Activated CD4-positive, alpha-beta T cell treated with anti-CD3 and anti-CD28 coated beads, Interleukin-2, amount 10 ng/mL, durations not matched to agents 7 days and 5 days (primary cell): ENCODE measurements at places on chromosomes 4 and X. TPM values are rescaled to one million over a fixed set of nuclear protein-coding genes. Genes with fewer than 3 reads are reported as not detected.

LIMCH1 gene
- not detected for total RNA-seq

GRCh38 chr4:33262824-33263223 is 2542.7 kb downstream of the PCDH7 start:
- no peak overlapping the region for H3K4me3 ChIP-seq
- H3K27me3 ChIP-seq = no peaks in the 10 kb centered on the region
- H3K36me3 ChIP-seq = no peaks in the 10 kb centered on the region
- no peak for DNase-seq

GRCh38 chr4:110671679-110672078 is 48.8 kb upstream of the PITX2 start:
- no peak for DNase-seq
- peaks cover 2% of the 10 kb centered on the region for H3K27me3 ChIP-seq
- H3K27ac ChIP-seq = no peak overlapping the region
- H3K36me3 ChIP-seq = no peaks in the 10 kb centered on the region

ELF2 gene
- 44.5 TPM for total RNA-seq

DNA sequence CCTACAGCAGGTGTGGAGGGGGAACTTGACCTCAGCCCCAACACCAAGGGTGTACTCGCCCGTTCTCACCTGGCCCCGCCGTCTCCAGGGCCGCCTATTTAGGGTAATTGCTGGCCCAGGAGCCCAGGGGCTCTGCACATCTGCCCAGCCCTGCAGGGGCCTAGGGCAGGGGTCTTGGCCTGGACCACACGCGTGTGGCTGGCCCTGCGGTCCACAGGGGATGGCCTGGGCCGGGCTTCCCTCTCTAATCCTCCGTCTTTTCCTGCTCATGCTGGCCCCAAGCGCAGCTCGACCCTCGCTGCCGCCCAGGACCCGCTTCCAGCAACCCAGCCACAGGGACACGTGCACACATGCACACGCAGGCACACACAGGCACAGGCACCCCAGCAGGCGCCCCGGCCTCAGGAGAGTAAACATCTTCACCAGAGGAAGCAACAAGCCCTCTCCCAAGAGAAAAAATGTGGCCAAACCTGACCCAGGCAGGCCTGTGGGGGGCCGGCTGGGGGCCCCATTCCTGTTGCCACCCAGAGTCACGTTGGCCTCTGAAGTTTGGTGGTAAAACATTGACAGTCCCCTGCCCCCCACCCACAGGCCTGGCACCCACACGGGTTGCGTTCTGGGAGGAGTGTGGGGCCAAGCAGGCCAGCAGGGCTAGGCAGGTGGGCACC is 24.6 kb upstream of the FGFR3 start:
- H3K4me1 ChIP-seq = peaks cover 2% of the 10 kb centered on the region
- peaks cover 18% of the 10 kb centered on the region for H3K27me3 ChIP-seq
- H3K27ac ChIP-seq = no peak overlapping the region
- no peak for DNase-seq

DNA sequence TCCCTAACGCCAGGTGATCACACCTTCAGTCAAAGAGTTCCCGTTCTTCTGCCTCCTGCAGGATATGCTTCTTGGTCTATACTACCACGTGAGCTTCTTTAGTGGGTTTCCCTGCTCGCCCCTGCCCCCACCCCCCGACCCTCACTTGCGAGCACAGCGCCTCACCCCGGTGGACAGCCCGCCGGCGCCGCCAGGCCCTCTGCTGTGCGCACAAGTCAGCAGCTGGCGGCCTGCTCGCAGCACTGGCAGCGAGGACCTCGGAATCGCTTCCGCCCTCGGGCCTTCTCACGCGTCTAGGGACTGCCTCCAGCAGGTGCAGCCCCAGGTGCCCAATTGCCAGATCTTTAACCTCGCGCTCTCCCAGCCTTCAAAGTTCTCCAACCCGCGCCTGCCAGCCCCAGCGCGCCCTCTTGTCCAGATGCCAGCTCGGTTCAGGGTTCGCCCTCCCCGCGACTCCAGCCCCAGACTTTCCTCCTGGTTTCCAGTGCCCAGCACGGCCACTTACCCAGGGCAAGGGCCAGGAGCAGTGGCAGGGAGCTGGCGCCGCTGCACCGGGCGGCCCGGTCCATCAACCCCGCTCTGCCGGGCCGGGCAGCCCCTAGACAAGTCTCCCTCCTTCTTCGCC is 454 bp downstream of the BTC start:
- no peak overlapping the region for H3K4me3 ChIP-seq
- H3K27me3 ChIP-seq = peaks cover 52% of the 10 kb centered on the region
- DNase-seq = no peak
- H3K27ac ChIP-seq = no peak overlapping the region
- H3K36me3 ChIP-seq = no peaks in the 10 kb centered on the region

INTU gene
- total RNA-seq = not detected

DNA sequence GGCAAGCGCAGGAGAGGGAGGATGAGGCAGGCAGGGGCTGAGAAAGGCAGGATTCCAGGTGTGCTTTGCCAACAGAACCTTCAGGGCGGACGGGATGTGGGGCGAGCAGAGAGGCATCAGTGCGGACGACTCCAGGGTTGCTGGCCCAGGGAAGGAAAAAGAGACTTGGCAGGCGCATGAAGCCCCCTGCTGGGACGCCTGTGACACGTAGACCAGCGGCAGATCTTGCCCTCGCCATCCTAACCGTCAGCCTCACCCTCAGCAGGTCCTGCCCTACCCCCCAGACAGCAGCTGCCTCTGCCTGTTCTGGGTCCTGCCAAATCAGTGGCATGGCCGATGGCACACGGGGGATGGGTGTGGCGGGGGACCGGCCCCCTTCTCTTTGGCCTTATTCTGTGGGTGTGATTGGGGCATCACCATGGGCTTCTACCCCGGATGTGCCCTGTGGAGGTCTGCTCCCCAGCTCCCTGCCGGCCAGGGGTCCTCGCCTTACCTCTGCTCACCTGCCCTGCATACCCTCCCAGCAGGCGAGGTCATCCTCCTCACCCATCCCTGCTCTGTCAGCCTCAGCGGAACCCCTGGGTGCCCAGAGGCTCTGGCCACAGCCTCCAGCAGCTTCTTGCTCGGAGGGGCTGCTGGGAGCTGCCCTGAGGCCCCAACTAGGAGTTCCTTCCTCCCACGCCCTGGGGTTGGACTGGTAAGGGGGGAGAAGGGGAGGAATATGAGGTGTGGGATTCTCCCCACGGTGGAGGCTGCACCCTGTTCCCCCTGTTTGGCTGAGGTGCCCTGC is 2.9 kb upstream of the SH3BP2 start:
- peak overlapping the region; percentile 67 for H3K27ac ChIP-seq
- no peaks in the 10 kb centered on the region for H3K27me3 ChIP-seq
- DNase-seq = no peak

DNA sequence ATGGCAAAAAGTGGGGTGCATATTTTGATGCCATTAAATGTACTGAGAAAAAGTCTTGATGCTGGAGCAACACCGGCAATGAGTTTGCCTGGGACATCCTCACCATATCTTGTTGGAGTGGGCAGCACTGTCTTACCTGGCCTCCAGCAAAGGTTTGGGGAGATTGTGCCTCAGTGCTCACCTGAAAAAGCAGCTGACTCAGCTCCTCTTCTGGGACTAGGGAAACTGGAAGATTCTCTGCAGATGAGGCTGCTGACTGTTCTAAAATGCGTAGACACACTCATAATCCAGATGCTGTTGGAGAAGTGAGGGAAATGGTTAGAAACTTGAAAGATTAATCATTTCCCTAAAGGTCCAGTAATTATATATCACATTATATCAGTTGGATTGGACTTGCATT is 593.7 kb upstream of the HS3ST1 start:
- no peaks in the 10 kb centered on the region for H3K36me3 ChIP-seq
- H3K27me3 ChIP-seq = no peaks in the 10 kb centered on the region
- no peaks in the 10 kb centered on the region for H3K4me1 ChIP-seq
- no peak overlapping the region for H3K4me3 ChIP-seq
- no peak overlapping the region for H3K27ac ChIP-seq

DNA sequence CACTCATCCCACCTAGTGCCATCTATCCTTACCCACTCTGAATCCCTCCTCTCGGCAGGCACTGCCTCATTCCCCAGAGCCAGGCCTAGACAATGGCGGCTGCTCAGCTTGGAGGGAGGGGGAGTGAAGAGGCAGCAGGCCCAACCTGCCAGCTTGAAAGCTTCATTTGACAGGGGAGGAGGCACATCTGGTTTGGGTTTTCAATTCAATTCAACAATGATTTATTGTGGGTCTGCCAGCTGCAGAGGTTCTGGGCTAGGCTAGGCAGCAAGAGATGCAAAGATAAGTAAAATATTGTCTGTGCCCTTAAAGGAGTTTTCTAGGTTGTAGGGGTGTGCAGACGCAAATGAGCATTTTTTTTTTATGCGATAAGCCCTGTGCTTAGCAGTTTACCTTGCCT is 58.5 kb downstream of the RTL9 start:
- no peaks in the 10 kb centered on the region for H3K36me3 ChIP-seq
- no peak overlapping the region for H3K27ac ChIP-seq
- no peak for DNase-seq
- no peak overlapping the region for H3K4me3 ChIP-seq

GRCh38 chr4:26851129-26851528 is 9.5 kb upstream of the STIM2 start:
- DNase-seq = no peak
- no peak overlapping the region for H3K4me3 ChIP-seq
- H3K27ac ChIP-seq = no peak overlapping the region
- H3K36me3 ChIP-seq = no peaks in the 10 kb centered on the region
- peaks cover 2% of the 10 kb centered on the region for H3K27me3 ChIP-seq

TMPRSS11D gene
- not detected for total RNA-seq

- H3K27me3 ChIP-seq = no peaks in the 10 kb centered on the region
- peak; percentile 69 for DNase-seq
- H3K4me3 ChIP-seq = peak within 1 kb of the TSS; percentile 79
- H3K27ac ChIP-seq = peak within 1 kb of the TSS; percentile 91
- peaks cover 25% of the 10 kb centered on the region for H3K36me3 ChIP-seq
These were observed at the start of gene SPIN3 for GRCh38 chrX:56995271-56995994. Gene SPIN3, minus strand, starts transcription at chrX:56995541. Its CDS starts 594 bp downstream, at chrX:56994947.

- no peak overlapping the region for H3K4me3 ChIP-seq
- no peaks in the 10 kb centered on the region for H3K4me1 ChIP-seq
- no peak overlapping the region for H3K27ac ChIP-seq
- no peaks in the 10 kb centered on the region for H3K36me3 ChIP-seq
- no peak for DNase-seq
- peaks cover 4% of the 10 kb centered on the region for H3K27me3 ChIP-seq
These were observed 162.5 kb upstream of the MED14 start for GRCh38 chrX:40897718-40898270.

GRCh38 chrX:40248822-40249221 is 151.1 kb upstream of the BCOR start:
- H3K4me1 ChIP-seq = peaks cover 12% of the 10 kb centered on the region
- no peaks in the 10 kb centered on the region for H3K27me3 ChIP-seq
- no peak overlapping the region for H3K4me3 ChIP-seq
- H3K27ac ChIP-seq = no peak overlapping the region
- no peak for DNase-seq
- no peaks in the 10 kb centered on the region for H3K36me3 ChIP-seq

GRCh38 chr4:106810122-106810521 is 226.0 kb downstream of the DKK2 start:
- no peak for DNase-seq
- H3K27ac ChIP-seq = no peak overlapping the region
- H3K36me3 ChIP-seq = no peaks in the 10 kb centered on the region
- H3K4me3 ChIP-seq = no peak overlapping the region
- H3K27me3 ChIP-seq = no peaks in the 10 kb centered on the region

DNA sequence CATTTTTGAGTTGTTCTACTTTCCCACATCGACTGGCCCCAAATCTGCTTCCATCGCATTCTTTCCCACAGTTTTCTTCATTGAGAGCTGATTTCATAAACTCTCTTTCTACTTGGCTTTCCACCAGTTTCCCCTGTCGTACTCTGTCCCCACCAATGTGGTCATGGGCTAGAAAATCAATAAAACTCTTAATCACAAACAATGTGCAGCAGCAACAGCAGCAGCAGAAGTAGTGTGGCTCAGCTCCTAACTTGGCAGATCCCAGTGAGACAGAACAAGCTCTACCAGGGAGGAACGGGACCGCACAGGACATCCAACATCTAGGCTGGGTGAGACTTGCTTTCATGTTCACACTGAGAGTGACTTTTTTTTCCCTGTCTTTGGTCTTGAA is 3.1 kb upstream of the SETD7 start:
- H3K4me3 ChIP-seq = no peak overlapping the region
- H3K4me1 ChIP-seq = peaks cover 44% of the 10 kb centered on the region
- DNase-seq = no peak
- no peak overlapping the region for H3K27ac ChIP-seq
